ENCODE measurements at places on chromosomes 12 and 14.

DNA sequence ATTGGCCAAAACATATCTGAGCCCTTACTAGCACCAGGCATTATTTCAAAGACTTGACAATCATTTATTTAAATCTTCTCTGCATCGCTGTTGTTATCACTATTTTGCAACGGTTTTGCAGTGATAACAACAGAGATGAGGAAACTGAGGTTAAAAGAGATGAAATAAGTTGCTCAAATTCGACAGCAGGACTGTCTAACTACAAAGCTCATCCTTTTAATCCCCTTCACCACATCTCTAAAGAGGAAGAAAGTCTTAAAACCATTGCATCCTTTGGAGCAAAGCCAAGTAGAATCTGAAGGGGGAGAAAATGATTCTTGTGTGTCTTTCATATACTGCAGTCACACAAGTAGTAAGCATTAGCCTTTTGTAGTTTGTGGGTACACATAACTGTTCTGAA lies 14.8 kb upstream of the ETNK1 start:
- no peaks in the 10 kb centered on the region for H3K27me3 ChIP-seq
- DNase-seq, result no peak
- no peak overlapping the region for H3K27ac ChIP-seq
- no peaks in the 10 kb centered on the region for H3K4me1 ChIP-seq

DNA sequence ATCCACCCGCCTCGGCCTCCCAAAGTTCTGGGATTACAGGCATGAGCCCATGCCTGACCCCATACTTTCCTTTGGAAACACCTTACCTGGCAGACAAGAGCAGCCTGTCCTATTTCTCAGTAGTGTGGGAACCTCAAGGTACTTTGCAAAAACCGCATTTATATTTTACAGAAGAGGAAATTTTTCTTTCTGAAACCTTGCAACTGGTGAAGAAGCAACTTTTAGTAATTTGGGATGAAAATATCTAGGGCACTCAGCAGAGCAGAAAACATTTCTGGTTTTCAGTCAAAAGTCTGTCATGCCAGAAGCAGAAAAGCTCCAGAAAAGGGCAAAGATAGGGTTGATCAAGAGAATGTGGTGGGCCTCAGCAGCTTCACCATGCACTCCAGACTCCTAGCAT lies 21.2 kb downstream of the HVCN1 start:
- no peak for DNase-seq
- peaks cover 10% of the 10 kb centered on the region for H3K27me3 ChIP-seq
- H3K36me3 ChIP-seq, result no peaks in the 10 kb centered on the region
- H3K4me3 ChIP-seq, result no peak overlapping the region
- H3K27ac ChIP-seq, result no peak overlapping the region
- H3K4me1 ChIP-seq, result no peaks in the 10 kb centered on the region

DNA sequence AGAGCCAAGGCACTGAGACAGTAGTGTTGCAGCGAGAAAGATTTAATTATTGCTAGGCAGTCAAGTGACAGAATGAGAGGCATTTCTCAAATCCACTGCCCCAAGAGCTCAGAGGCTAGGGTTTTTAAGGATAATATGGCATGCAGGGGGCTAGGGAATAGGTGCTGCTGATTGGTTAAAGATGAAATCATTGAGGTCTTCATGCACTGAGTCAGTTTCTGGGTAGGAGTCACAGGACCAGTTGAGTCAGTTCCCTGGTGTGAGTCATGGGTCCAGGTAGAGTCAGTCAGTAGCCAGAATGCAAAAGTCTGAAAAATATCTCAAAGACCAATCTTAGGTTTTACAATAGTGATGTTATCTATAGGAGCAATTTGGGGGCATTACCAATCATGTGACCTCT lies 323.8 kb downstream of the RGS6 start:
- no peaks in the 10 kb centered on the region for H3K27me3 ChIP-seq
- no peak for DNase-seq
- H3K4me1 ChIP-seq, result no peaks in the 10 kb centered on the region
- no peaks in the 10 kb centered on the region for H3K36me3 ChIP-seq
- no peak overlapping the region for H3K4me3 ChIP-seq
- no peak overlapping the region for H3K27ac ChIP-seq

DNA sequence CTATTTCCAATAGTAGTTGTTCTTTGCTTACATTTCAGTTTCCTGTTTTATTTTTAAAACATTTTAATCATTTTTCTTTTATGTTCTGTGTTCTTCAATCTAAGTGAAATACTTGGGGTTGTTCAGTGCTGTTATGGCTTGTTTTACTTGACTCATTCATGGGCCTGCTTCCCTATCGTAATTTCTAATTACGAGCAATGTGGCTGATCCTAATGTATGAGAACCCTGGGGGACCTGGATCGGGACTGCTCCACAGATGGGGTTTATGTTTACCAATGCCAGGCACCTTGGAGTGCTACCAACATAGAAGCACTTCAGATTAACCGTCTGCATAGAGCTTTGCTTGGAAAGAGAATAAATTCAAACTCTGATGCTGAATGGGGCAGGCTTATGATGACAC lies 29.8 kb downstream of the TECPR2 start:
- DNase-seq, result peak; percentile 40
- H3K27ac ChIP-seq, result peak overlapping the region; percentile 76
- H3K4me3 ChIP-seq, result no peak overlapping the region
- no peaks in the 10 kb centered on the region for H3K27me3 ChIP-seq
- H3K36me3 ChIP-seq, result peaks cover 6% of the 10 kb centered on the region

GRCh38 chr14:74785056-74785613 lies 22.0 kb downstream of the YLPM1 start:
- H3K27ac ChIP-seq, result no peak overlapping the region
- DNase-seq, result no peak
- H3K4me1 ChIP-seq, result no peaks in the 10 kb centered on the region
- H3K4me3 ChIP-seq, result no peak overlapping the region
- peaks cover 28% of the 10 kb centered on the region for H3K36me3 ChIP-seq
- H3K27me3 ChIP-seq, result no peaks in the 10 kb centered on the region

DNA sequence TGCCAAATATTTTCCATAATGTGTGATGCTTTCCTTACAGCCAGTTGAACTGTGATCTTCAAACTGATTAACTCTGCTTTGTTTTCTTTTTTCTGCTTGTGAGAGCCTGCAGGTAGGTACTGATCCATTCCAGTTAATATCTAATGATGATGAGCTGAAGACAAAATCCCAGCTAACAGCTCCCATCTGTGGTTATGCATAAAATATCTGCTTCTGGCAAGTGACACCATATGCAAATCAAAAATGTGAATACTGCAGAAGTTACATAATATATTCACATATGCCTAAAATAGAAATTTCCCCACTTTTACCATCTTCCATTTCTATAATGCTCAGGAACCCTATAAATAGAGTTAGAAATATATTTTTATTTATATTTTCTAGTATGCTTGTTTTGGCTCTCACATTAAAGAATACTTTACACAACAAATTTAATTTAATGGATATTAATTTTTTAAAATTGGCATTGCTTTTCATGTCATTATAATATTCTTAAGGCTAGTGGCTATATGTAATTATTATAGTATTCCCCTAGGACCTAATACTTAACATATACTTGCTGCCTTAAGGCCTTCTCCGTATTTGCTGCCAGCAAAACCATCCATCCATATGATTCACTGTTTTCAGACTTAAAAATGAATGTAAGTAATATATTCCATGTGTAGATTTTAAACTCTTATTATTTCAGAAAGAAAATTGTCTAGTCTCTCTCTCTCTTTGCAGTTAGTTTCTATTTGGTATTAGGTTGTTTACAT lies 83.8 kb downstream of the CCER1 start:
- no peaks in the 10 kb centered on the region for H3K27me3 ChIP-seq
- DNase-seq, result no peak
- H3K27ac ChIP-seq, result no peak overlapping the region
- no peaks in the 10 kb centered on the region for H3K4me1 ChIP-seq
- H3K4me3 ChIP-seq, result no peak overlapping the region
- no peaks in the 10 kb centered on the region for H3K36me3 ChIP-seq

DNA sequence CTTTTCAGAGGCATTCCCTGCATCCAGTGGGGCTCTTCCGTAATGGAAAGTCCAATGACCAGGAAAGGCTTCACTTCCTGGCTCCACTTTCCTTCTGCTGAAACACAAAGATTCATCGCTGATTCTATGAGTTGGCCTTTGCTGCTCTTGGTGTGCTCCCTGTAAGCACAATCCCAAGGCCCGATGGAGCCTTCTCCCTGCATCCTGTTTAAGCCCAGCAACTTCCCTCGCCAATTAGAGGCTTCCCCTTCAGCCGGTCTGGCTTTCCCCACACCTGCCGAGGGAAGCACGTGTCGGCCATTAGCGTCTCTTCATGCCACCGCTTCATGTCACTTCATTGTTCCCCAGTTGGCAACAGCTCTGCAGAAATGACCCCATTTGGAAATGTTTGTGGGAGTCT lies 693.9 kb downstream of the MED13L start:
- no peaks in the 10 kb centered on the region for H3K4me1 ChIP-seq
- H3K27me3 ChIP-seq, result peaks cover 2% of the 10 kb centered on the region
- DNase-seq, result no peak
- H3K4me3 ChIP-seq, result no peak overlapping the region
- no peak overlapping the region for H3K27ac ChIP-seq
- no peaks in the 10 kb centered on the region for H3K36me3 ChIP-seq

DNA sequence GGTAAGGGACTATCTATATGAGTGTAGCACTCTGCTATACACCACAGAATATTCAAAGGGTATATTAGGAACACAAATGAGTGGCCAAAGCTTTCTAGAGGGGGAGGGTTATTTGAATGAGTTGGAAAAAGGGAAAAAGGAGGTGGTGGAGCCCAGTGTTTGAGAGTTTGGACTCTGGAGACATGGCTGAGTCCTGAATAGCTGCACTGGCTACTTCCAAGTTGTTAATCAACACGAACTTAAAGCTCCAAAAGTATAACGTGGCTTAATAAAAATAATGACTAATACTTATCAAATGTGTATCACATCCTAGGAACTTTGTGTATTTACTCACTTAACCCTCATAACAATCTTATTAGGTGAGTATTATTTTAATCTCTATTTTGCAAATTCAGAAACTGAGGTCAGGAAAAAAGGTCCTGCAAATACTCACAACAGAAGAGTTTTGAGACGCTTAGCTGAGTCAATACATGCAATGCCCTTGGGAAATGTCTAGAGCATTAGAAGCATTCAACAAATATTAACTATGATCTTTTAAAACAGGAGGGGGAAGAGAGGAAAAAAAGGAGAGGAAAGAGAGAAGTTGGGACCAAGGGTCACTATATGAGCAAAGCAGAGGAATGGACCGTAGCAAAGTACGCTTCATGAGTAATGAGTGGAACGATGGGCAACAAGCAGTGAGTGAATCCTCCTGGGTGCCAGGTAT lies 189.5 kb upstream of the HMGA2 start:
- no peaks in the 10 kb centered on the region for H3K36me3 ChIP-seq
- no peaks in the 10 kb centered on the region for H3K27me3 ChIP-seq
- no peak overlapping the region for H3K4me3 ChIP-seq
- peak; percentile 84 for DNase-seq
- H3K27ac ChIP-seq, result peak overlapping the region; percentile 61
- H3K4me1 ChIP-seq, result peaks cover 31% of the 10 kb centered on the region

DNA sequence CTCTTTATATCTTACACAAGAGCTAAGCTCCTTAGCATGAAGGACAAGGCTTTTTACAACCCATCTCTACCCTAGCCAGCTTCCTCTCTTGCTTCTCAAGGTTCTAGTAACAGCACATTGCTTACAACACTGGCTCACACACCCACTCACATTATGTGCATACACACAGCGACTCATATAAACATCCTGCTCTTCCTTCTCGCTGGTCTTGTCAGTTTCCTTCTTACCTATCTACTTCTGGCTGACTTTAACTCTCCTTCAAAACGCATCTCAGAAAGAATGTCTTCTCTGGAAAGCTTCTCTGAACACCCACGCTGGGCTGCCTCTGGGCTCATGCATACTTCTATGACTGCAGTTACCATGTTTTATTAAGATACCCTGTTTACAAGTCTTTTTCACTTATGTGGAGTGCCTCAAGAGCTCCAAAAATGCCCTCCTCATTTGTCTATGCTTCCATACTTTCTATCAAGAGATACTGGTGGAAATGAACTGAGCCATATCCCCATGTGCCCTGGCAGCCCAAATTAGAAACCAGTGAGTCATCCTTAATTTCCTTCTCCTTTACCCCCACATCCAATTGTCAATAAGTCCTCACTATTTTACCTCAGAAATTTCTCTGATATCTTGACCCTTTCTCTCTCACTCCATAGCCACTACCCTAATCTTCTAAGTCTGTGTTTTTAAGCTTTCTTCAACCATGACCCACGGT lies 126.9 kb upstream of the KRAS start:
- H3K27me3 ChIP-seq, result no peaks in the 10 kb centered on the region
- H3K4me3 ChIP-seq, result no peak overlapping the region
- peak; percentile 94 for DNase-seq
- H3K27ac ChIP-seq, result peak overlapping the region; percentile 54
- H3K4me1 ChIP-seq, result peaks cover 4% of the 10 kb centered on the region
- H3K36me3 ChIP-seq, result no peaks in the 10 kb centered on the region

- H3K36me3 ChIP-seq, result no peaks in the 10 kb centered on the region
- H3K4me1 ChIP-seq, result peaks cover 3% of the 10 kb centered on the region
- no peaks in the 10 kb centered on the region for H3K27me3 ChIP-seq
- H3K4me3 ChIP-seq, result no peak overlapping the region
Observed at GRCh38 chr14:68283378-68284123, 464.0 kb downstream of the RAD51B start.

- DNase-seq, result no peak
- peaks cover 20% of the 10 kb centered on the region for H3K4me1 ChIP-seq
Observed at GRCh38 chr14:94602722-94603121, 9.5 kb upstream of the SERPINA3 start.

GRCh38 chr14:22316473-22316872 lies 272.6 kb downstream of the DAD1 start:
- no peak overlapping the region for H3K4me3 ChIP-seq
- H3K27me3 ChIP-seq, result peaks cover 2% of the 10 kb centered on the region
- H3K4me1 ChIP-seq, result no peaks in the 10 kb centered on the region

DNA sequence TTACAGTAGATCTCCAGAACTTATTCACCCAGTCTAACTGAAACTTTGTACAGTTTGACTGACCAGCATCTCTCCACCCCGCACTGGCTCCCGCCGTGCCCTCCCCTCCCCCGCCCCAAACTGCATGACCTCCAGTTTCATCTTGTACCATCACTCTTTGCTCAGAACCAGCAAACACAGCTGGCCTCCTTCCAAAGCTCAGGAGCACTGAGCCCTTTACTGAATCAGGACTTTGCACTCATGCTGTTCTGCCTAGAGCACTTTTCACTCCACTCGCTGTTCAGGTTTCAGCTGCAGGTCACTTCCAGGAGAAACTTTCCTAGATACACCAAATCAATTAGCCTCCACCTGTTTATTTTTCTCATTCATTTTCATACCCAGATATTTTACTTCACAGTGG lies 455.3 kb upstream of the PDE3A start:
- H3K36me3 ChIP-seq, result no peaks in the 10 kb centered on the region
- H3K4me3 ChIP-seq, result no peak overlapping the region
- H3K27me3 ChIP-seq, result no peaks in the 10 kb centered on the region
- no peak for DNase-seq
- H3K27ac ChIP-seq, result no peak overlapping the region

GRCh38 chr14:63777024-63777423 lies 49.2 kb upstream of the SGPP1 start:
- no peak overlapping the region for H3K27ac ChIP-seq
- peak; percentile 69 for DNase-seq

- H3K4me1 ChIP-seq, result no peaks in the 10 kb centered on the region
- no peak overlapping the region for H3K4me3 ChIP-seq
- H3K27ac ChIP-seq, result no peak overlapping the region
- H3K36me3 ChIP-seq, result no peaks in the 10 kb centered on the region
- H3K27me3 ChIP-seq, result peaks cover 50% of the 10 kb centered on the region
- DNase-seq, result peak; percentile 45
Observed at GRCh38 chr14:67526676-67527459, 6.2 kb upstream of the PLEKHH1 start.

- H3K36me3 ChIP-seq, result 0 out of 2 replicates have a peak, but pooled peaks cover 2% of the 10 kb centered on the region
- H3K27ac ChIP-seq, result no peak overlapping the region
- H3K4me1 ChIP-seq, result peaks cover 7% of the 10 kb centered on the region
- H3K4me3 ChIP-seq, result peak overlapping the region; percentile 90
Observed at GRCh38 chr12:53267306-53267998, 647 bp upstream of the ESPL1 start.

All from IMR-90 (cell line).